Kidney (tissue), 22 donors: ENCODE measurements at places on chromosomes 7 and 10. TPM values are rescaled to one million over a fixed set of nuclear protein-coding genes. Genes with fewer than 3 reads are reported as not detected.
A peak's percentile ranks its signal among the peaks of the same experiment; 100 is the strongest.

Gene AGBL3
- 2.1 TPM for polyA plus RNA-seq

Gene CELF2
- polyA plus RNA-seq = 1.7 TPM

Gene GATA3
- 45.9 TPM for polyA plus RNA-seq

Gene HTR7
- polyA plus RNA-seq = not detected

Gene CDH23
- 1.1 TPM for polyA plus RNA-seq

Gene CYCS
- 239 TPM for polyA plus RNA-seq

Gene SPDYE9
- not detected for polyA plus RNA-seq

Gene OAT
- polyA plus RNA-seq = 76.6 TPM

Gene SLC26A4
- polyA plus RNA-seq = 7.3 TPM

Gene SFTPA1
- polyA plus RNA-seq = not detected

Gene CLEC2L
- not detected for polyA plus RNA-seq

GRCh38 chr7:45638916-45639315, 64.7 kb downstream of the ADCY1 start:
- no peak for DNase-seq

DNA sequence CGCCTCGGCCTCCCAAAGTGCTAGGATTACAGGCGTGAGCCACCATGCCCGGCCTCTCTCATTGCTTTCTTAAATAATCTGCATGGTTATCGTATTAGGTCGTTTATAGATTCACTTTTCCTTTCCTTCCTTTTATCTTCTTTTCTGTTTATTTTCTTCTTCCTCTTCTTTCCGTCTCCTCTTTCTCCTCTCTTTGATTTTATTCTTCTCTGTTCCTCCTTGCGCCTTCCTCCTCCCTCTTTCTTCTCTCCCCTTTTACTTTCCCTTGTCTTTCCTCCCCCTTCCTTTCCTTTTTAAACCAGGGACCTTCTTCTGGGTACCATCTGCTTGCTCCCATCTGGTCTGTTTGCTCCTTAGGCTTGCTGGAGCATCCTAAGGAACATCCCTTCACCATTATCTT, 18.6 kb downstream of the MLLT10 start:
- no peak for DNase-seq

DNA sequence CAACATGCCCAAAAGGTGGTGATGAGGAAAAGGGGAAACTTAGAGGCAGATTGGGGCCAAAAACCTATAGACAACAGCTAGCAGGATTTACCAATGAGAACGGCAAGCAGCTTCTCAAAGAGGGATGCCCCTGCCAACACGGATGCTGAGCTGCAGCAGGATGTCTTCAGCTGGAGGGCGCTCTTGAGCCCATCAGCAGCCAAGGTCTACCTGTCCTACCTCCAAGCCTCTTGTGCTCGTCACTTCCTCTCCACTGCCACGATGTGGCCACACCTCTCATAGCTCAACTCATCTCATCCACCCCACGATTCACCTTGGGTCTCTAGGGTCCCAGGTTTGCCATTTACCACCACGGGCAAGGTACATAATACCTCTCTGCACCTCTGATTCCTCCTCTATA, 36.5 kb downstream of the DLG5 start:
- DNase-seq = no peak

DNA sequence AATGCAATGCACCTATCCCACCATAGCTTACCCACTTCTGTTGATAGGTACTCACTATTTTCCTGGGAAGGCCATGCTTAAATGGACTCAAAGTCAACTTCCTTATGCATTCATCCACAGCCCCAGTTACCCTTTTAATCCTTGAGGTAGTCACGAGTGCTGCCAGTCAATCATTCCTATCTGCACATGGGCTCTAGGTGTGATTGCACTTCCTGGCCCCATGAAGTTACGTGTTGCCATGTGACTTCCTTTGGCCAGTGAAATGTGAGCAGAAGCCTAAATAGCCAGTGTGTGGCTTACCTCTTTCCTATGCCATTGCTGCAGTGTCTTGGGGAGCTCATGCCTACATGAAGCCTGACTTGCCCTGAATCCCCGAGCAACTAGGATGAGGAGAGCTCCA, 23.5 kb upstream of the EIF5AL1 start:
- DNase-seq = no peak

- no peak for DNase-seq
Observed at GRCh38 chr7:24801883-24802282, 44.6 kb upstream of the GSDME start.

GRCh38 chr10:78288663-78289062, 255.0 kb downstream of the RPS24 start:
- DNase-seq = no peak

- DNase-seq = peak; percentile 25
Observed at GRCh38 chr10:116809483-116810119, 39.7 kb upstream of the ENO4 start.

DNA sequence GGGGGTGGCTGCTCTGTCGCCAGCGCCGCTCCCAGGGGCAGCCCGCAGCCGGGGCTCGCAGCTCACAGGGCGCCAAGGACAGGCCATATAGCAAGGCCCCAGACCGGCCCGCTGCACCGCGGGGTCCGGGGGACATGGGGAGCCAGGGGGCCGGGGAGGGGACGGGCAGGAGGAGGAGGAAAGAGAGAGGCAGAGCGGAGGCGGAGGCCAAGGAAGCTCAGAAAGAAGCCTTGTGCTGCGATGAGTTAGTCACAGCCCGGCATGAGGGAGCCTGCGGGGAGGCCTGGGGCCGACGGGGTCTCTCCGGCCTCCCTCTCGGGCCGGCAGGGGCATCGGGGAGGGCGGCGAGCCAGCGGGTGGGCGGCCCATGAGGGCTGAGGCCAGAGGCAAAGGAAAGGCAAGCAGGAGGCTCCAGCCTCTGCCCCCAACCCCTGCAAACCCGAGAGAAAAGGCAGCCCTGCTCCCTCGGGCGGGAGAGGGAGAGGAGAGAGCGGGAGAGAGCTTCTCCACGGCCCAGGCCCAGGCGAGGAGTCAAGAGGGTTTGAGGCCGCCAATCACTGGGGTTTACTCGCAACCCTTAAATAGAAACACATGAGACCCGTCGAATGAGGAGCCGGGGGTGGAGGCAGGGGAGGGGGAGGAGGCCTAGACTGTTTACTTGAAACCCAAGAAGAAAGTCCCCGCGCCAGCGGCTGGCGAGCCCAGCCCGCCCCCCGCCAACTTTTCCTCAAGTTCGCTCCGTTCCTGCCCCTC, 167.9 kb downstream of the NEURL1 start:
- peak; percentile 91 for DNase-seq

DNA sequence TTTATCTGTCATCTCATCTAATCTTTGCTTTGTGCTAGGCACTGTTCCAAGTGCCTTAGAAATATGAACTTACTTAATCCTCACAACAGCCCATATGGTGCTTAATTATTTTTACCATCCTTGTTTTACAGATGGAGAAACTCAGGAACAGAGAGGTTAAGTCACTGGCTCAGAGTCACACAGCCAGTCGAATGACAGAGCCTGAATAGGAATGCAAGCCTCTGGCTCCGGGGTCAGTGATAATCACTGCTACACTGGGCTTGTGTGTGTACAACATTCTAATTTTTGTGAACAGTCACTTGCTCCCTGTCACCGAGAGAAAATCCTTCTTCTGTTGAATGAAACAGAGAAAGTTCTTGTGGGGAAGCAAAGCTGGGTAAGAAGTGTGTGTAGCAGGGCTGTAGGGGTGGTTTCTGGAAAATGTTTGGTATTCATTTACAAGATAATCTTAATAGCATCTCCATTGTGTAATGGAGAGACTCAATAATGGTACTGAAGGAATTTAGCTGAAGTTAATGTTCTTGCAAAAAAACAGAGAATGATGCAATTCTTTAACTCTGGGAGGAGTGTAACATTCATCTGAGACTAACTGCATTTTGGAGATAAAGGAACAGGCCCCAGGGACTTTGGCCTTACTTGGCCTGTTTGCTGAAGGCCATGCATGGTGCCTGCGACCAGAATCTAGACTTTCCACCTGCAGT, 290.6 kb downstream of the FRMD4A start:
- DNase-seq = no peak

- DNase-seq = no peak
Observed at GRCh38 chr10:102113956-102114857, 6.0 kb downstream of the LDB1 start.

- peak; percentile 52 for DNase-seq
Observed at GRCh38 chr7:153386556-153386955, 627.0 kb downstream of the ACTR3B start.

GRCh38 chr7:151819866-151820265, 57.0 kb downstream of the PRKAG2 start:
- DNase-seq = no peak

- no peak for DNase-seq
Observed at GRCh38 chr10:74936577-74937265, 110.3 kb downstream of the KAT6B start.

GRCh38 chr10:79130846-79131245, 62.1 kb downstream of the ZMIZ1 start:
- DNase-seq = no peak

GRCh38 chr7:140342727-140343514, 55.4 kb downstream of the SLC37A3 start:
- peak; percentile 58 for DNase-seq

GRCh38 chr7:131021460-131021859, 287.5 kb upstream of the KLF14 start:
- DNase-seq = no peak

DNA sequence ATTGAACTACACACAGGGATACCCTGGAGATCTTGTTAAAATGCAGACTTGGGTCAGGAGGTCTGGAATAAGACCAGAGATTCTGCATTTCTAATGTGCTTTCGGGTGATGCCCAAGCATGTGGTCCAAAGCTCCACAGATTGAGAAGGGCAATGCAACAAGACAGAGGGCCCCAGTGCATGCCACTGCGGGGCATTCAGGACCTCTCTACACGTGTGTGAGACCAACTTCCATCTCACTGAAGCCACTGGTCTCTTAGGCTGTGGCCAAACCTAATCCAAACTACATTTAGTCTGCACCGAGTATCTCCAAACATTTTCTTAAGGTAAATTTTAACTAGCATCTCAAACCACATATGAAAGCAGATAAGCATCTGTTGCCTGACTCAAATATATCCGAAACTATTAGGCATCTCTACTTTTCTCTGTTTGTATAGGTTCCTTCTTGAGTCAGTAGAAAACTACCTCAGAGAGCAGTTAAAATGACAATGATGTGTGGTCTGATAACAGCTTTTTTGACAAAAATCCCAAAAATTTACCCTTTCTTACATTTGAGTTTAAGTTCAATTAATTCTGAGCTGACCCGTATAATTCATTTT, 107.5 kb downstream of the ELMO1 start:
- no peak for DNase-seq
